ENCODE measurements at places on chromosomes 13 and 19.

GRCh38 chr13:23918208-23918607 lies 20.9 kb upstream of the C1QTNF9B start:
- no peak for DNase-seq

DNA sequence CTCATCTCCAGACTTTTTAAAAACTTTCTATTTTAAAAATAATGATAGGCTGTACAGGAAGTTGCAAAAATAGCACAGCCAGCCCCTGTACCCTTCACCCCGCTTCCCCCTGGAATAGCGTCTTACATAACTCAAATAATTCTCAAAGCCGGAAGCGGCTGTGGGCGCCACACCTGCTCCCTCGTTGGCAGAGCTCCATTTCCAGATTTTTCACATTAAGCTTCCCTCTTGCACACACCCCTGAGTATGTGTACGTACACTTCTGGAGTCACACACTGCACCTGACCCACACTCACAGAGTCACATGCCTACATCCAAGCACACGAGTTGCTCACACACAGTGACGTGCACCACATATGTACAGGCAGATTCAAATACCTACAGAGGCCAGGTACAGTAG lies 24.9 kb upstream of the DPP9 start:
- no peak for DNase-seq

DNA sequence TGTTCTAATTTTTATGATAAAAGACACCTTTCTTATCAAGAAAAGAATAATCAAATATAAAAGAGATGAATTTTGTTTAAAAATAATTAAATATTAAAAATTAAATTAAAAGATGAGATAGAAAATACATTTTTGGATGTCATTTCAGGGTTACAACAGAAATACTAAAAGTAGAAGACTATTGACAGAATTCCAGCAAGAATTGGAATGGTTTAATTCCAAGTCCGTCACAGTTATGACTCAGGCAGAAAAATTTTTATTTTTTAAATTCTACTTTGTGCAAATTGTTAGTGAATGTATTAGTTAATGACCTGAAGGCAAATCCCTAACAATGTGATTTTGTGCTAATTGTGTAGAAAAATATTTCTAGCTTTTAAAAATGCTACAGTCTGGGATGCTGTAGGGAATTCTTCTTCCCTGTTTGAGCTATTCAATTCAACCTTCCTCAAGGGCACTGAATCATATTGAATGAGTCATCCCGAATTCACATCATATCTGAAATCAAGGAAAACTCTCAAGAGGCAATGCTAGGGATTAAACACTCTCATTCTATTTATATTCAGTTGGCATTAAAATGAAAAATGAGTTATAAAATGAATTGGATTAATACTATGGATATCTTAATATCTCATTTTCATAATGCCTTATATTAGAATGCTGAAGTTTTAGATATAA lies 633.5 kb upstream of the ATXN8OS start:
- no peak for DNase-seq

DNA sequence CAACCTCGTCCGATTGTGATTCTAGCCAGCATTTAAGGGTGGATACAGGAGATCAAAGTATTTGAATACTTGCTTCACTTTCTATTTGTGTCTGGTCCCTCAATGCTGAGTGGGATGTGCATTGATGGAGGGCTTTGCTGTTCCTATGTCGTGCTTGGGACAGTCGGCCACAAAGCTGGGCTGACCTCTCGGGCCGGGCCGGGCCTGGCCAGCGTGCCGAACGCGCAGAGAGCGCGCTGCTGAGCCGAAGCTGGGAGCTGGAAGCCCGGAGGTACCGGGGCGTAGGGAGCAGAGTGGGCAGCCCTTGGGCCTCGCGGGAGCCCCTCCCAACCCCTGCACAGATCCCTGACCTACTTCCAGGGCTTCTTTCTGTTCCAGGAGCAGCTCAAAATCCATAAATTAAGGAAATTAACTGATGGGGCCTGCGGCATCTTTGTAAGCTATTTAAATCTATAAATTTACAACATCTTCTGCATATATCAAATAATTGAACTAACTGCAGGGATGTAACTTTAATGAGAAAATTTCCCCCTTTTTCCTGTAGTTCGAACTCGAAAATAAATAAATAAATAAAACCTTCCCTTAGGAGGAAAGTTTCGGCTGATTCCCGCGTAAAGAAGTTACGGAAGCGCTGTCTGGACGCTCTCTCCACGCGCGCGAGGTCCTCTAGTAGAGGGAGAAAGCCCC lies 1.8 kb upstream of the KCTD15 start:
- no peak for DNase-seq

DNA sequence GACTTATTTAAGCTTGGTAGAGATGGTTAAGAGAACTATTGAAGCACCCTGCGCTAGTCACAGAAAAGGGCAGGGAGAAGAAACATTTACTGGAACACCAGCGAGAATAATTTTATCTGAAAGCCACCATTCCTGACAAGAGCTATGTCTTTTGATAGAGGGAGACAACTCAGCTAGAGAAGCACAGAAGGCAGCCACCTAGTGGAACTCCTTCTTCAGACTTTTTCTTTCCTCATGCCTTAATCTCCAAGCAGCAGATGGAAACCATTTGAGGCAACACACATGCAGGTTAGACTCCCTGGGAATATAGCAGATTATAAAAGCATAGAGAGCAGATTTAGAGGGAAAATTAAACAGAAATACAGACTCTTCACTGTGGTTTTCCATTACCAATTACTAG lies 813.4 kb downstream of the SLITRK6 start:
- no peak for DNase-seq
